ENCODE measurements at places on chromosomes 1 and 21.

GRCh38 chr1:117142200-117142599, 20.7 kb upstream of the TRIM45 start:
- no peak for DNase-seq

DNA sequence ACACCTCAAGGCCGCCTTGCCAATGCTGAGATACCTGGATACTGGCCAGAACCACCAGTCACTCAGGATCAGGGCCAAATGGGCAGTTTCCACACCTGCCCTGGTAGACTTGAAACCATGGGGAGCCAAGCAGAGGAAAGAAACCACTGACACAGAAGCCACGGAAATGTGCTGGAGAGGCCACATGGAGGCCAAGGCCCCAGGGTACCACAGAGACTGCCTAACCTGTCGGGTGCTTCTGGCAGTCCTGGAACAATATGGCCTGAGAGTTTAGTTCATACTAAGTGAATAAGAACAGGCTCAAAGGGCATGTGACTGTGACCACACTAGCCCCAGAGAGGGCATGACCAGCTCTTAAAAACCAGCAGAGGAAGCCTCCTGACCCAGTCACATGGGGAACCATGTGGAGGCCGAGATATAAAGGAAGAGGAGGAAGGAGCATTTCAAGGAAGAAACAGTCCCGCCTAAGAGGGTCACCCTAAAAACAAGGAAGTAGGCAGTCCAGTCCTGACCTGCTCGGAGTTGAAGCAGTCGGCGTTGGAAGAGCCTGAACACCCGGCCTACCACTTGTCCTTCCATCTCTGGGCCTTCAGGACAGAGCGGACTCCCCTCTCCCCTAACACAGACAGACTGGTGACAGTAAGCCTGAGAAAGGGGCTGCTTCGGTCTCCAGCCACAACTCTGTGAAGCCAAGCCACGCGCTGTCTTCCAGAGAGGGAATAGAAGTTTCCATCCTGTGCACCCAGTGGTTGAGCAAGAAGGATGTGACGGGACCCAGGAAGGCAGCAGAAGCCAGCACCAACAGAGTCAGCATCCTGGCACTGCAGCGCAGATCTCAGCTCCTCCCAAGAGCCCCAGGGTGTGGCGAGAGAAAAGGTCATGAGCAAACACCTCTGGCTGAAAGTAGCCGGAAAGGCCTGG, at the start of gene DENND2D:
DENND2D (minus strand) TSS at position 766 of the 921 bp plus-strand sequence; CDS start at position 579, 187 bp downstream.
- peak; percentile 87 for DNase-seq

DNA sequence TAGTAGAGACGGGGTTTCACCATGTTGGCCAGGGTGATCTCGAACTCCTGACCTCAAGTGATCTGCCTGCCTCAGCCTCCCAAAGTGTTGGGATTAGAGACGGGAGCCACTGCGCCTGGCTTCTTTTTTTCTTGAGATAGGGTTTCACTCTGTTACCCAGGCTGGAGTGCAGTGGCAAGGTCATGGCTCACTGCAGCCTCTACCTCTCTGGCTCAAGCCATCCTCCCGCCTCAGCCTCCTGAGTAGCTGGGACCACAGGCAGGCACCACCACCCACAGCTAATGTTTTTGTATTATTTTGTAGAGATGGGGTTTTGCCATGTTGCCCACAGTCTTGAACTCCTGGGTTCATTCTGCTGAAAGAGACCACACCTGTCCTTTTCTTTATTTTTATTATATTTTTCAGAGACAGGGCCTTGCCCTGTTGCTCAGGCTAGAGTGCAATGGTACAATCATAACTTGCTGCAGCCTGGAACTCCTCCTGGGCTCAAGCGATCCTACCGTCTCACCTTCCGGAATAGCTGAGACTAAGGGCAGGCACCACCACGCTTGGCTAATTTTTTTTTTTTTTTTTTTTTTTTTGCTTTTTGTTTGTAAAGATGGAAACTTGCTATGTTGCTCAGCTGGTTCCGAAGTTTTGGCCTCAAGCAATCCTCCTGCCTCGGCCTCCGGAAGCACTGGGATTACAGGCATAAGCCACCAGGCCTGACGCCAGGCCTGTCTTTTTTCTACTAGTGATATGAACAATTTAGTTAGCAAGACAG, 3.1 kb downstream of the LMNA start:
- DNase-seq: no peak

DNA sequence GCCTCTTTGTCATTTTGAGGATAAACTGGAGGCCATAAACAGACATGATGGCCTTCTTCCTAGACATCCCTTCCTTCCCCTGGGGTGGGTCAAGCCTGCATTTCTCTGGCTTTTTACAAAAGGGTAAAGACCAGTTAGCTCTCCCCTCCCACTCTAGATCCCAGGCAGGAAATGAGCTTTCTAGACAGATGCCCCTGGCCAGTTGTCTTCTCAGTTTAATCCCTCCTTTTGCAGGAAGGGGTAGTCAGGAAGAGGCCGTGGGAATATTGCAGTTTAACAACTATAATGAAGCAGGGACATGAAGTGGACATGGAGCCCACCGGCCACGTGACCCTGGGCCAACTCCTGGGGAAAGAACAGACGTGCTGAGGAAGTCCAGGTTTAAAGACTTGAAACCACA, 85.7 kb downstream of the NID1 start:
- DNase-seq: no peak

DNA sequence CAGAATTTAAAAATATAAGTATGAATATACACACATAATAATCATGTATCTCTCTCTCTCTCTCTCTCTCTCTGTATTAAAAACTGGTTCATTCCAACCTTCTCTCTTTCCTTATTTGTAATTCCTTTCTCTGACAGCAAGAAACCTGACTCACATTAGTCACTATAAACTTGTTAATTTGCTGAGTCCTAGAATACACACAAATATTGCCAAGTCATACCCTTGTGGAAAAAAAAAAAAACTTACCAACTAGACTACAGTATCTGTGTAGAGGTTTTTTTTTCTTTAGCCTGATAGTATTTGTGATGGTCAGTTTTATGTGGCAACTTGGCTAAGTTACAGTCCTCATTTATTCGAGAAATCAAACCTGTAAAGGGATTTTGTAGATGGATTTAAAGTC, 26.3 kb upstream of the NHLH2 start:
- no peak for DNase-seq

GRCh38 chr1:192538407-192539296, 36.9 kb upstream of the RGS1 start:
- DNase-seq: peak; percentile 72

DNA sequence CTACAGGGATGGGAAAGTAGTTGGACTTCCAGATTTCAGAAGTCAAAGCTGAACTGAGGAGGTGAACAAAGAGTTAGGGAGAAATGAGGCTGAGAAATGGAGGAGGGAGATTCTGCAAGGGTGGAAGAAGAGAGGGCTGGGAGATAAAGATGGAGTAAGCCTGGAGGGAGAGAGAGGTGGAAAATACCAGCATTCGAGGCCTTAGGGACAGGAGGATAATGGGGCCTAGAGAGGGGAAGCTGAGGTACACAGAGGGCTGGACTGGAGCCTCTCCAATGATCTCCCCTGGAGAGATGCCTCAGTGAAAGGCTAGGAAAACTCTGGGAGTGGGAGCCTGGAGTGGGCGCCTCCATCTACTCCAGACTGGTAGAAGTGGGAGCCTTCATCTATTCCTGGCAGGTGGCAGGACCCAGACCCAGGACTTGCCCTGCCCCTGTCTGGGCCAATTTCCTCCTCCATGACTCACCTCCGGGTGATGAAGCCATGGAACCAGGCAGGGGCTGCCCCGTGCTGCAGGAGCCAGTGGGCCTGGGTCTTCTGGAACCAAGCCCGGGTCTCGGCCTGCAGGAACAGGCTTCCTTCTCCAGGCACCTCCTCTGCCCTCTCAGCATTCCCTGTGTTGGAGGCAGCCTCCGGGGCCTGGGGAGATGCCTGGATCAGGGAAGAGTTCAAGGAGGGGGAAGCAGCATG, 1.9 kb downstream of the SH2D2A start:
- DNase-seq: peak; percentile 70

DNA sequence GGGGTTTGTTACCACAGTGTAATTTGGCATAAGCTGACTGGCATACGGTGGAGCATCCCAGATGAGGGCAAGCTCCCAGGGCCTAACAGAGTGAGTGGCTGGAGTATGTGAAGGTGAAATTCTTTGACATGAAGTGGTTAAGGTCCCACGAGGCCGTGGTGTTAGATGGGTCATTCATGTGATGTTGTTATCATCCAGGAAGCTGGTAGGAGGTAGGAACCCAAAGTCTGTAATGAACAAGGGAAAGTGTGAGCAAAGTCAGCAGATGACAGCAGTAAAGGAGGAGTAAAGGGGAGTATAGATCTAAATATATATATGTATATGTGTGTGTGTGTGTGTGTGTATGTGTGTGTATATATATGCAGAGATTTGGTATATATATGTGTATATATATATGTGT, 47.6 kb downstream of the MDM4 start:
- no peak for DNase-seq

- DNase-seq: no peak
Observed at GRCh38 chr1:206687915-206688442, 3.3 kb downstream of the MAPKAPK2 start.

GRCh38 chr21:36741506-36741905, 42.6 kb downstream of the SIM2 start:
- DNase-seq: no peak

GRCh38 chr21:29164323-29164942, 34.0 kb downstream of the MAP3K7CL start:
- peak; percentile 38 for DNase-seq

DNA sequence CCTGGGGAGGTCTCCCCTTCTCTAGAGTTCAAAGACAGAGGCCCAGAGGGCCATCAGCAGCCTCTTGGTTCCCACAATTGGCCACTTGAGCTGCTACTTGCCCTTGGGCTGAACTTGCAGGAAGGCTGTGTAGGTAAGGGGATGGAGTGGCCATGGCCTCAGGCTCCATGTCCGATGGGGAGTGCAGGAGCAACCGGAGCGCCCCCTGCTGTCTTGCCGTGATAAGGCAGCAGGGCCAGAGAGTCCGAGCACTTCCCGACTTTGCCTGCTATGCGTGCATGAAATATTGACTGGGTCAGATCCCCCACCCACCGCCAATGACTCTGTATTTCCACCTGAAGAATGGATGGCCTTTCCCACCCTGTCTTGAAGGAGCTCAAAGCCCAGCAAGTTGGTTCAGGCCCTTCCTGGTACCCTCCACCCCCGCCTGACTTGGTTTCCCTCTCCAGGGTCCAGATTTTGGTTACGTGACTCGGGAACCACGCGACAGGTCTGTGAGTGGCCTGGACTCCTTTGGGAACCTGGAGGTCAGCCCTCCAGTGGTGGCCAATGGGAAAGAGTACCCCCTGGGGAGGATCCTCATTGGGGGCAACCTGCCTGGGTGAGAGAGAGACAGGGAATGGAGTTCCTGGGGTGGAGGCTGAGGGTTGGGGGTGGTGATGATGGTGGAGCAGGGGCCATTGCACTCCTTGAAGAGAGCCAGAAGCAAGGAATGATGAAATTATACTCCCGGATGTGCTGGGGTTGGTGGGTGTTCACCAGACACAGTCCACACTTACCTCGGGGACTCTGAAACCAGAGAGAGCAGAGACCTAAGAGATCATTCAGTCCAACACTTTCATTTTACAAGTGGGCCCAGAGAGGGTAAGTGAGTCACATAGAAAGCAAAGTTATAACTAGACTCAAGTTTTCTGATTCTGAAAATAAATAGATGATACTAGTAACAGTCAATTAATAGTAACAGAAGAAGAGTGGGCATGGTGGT, 25.6 kb downstream of the PADI3 start:
- peak; percentile 54 for DNase-seq

- no peak for DNase-seq
Observed at GRCh38 chr1:185957441-185958363, 223.5 kb downstream of the HMCN1 start.

- DNase-seq: no peak
Observed at GRCh38 chr1:232037774-232038388, 411.3 kb downstream of the DISC1 start.

- no peak for DNase-seq
Observed at GRCh38 chr1:107940701-107941100, 24.3 kb downstream of the VAV3 start.
